ENCODE measurements at places on chromosomes 7 and 10.

DNA sequence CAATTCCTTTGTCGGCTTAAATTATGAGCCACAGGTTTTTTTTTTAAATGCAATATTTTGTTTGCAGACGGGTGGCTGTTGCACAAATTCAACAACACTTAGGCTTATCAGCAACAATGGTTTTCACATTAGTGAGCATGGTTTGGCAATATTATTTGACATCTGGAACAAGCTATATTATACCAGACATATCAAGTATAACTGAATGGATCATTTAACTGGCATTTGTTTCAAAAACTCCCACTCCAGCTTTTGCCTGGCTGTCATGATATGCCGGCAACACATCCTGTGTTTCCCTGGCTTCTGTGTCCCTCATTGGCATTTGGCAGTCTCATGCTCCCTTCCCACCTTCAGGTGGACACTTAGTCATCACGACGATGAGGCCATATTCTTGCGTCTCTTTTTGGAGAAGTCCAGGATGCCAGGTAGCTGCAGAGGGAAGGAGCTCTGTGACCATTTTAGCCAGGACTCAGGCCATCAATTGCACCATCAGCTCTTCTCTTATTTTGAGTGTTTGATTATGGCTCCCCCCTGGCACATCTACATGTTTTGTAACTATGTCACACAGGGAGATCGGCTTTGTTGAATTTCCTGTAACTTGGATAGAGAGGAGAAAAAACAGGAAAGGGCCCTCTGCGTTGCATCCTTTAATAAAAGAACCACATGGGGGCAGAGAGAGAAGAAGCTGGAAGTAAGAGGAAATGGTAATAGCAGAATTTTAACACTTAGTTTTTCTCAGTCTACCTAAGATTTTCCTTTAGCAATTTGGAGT is 413.9 kb downstream of the LRMDA start:
- no peak overlapping the region for H3K27ac ChIP-seq
- DNase-seq, result no peak
- H3K27me3 ChIP-seq, result no peaks in the 10 kb centered on the region

- peaks cover 7% of the 10 kb centered on the region for H3K27me3 ChIP-seq
- H3K27ac ChIP-seq, result peak overlapping the region; percentile 80
- peaks cover 36% of the 10 kb centered on the region for H3K36me3 ChIP-seq
- peaks cover 43% of the 10 kb centered on the region for H3K4me1 ChIP-seq
Observed at GRCh38 chr7:50448823-50449222, 1.3 kb downstream of the FIGNL1 start.

- no peak overlapping the region for H3K27ac ChIP-seq
- DNase-seq, result peak; percentile 85
- H3K27me3 ChIP-seq, result no peaks in the 10 kb centered on the region
- peaks cover 6% of the 10 kb centered on the region for H3K36me3 ChIP-seq
- no peak overlapping the region for H3K4me3 ChIP-seq
Observed at GRCh38 chr10:60646966-60647796, 131.1 kb upstream of the CDK1 start.

DNA sequence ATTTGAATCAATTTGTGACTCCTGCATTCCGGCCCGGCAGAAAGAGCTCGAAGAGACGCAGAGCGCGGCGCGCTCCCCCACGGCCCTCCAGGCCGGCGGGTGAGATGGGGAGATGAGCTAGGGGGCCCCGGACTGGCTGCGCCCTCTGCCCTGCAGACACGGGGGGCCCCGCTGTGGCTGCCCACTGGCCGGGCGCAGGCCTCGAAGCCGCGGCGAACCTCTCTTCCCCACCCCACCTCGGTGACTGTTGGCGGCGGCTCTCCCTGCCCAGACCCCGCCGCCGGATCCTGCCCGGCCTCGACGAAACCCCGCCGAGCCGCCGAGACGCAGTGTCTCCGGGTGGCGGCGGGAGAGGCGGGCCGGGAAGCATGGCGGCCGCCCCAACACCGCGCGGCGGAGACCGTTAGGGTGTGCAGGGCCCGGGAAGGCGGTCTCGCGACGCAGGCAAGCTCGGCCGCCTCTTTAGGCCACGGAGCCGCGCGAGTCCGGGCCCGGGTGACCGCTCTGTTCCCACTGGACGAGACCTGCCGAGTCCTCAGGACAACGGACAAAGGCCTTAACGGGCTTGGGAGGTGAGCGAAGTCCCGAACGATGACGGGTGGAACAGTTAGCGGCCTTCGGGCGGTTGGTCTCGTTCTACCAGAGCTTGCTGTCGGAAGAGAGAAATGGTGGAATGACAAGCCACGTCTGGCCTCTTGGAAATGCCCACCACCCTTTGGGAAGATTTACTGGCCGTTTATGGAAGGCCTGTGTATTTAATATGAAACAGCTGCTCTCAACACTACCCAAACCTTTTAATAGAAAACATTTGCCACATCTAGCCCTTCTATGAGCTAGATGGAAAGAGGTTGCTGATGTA is 24.3 kb downstream of the NUP42 start:
- peaks cover 31% of the 10 kb centered on the region for H3K27me3 ChIP-seq
- peak overlapping the region; percentile 28 for H3K4me3 ChIP-seq
- H3K4me1 ChIP-seq, result no peaks in the 10 kb centered on the region
- no peak overlapping the region for H3K27ac ChIP-seq
